Stimulated activated CD8-positive, alpha-beta memory T cell treated with anti-CD3 and anti-CD28 coated beads, Interleukin-15, amount 100 ng/mL, for 24 hours (primary cell): ENCODE measurements at places on chromosomes 7 and 10.

DNA sequence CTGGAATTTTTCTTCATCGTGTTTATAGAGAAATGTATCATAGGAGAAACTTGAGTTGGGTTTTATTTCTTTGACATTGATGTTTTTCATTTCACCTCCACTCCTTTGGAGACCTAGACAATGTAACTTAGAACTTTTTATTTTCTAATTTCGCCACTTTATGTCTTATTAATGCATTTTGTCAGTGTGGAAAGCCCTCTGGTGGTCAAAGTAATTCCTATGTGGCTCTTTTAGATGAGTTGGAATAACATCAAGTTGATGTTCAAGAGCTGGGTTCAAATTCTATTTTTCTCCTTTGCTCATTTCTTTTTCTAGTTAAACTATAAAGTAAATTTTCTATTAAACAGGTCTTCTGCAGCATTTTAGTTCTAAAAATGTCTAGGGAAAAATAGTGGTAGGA, 478.6 kb downstream of the LRMDA start:
- no peak for DNase-seq

DNA sequence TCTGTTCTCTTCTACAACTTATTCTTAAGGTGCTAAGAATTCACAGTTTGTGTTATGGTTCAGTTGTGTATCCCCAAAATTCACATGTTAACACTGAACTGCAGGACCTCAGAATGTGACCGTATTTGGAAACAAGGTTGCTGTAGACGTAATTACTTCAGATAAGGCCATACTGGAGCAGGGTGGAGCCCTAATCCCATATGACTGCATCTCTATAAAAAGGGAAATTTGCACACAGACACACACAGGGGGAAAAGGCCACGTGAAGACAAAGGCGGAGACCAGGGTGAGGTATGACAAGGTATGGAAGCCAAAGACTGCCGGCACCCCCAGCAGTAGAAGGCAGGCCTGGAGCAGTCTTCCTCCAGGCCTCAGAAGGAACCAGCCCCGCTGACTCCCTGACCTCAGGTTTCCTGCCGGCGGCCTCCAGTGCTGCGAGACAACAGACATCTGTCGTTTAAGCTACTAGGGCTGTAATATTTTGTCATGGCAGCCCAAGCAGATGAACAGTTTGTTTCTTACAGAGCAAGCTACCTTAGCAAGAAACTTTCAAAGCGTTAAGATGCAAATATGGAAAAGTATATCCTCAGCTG, 98.7 kb downstream of the PROSER2 start:
- DNase-seq, result no peak

DNA sequence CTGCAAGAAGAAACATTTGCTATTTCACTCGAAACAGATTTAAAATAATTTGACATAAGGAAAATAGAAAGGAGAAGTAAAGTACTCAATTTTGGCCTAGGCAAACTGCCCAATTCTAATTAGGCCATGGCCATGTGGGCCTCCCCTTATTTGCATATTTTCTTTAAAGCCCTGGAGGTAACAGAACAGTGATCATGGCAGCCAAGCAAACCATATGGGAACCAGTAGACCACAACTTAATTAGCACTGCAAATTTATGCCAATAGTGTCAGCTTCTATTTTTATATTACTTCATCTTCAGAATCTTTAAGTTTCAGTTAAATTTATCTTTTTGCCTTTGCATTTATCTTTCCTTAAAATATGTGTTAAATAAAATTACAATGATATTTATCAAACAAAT, 63.3 kb upstream of the THSD7A start:
- DNase-seq, result no peak

DNA sequence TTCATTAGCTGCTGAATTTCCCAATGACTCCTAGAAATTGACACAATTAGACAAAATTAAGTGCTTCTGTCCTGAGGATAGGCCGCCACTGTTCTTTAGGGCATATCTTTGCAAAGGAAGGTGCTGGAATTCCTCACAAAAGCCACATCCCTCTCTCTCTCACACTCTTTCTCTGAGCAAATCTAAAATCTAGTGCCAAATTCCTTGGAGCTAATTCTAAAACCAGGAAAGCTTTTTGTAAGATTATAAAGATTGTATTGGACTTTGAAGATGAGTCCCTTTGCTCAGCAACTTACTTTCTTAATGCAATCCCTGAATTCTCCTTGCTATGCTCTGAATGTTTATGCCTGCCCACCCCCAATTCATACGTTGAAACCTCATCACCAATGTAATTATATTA, 288.9 kb downstream of the KCNMA1 start:
- DNase-seq, result no peak

DNA sequence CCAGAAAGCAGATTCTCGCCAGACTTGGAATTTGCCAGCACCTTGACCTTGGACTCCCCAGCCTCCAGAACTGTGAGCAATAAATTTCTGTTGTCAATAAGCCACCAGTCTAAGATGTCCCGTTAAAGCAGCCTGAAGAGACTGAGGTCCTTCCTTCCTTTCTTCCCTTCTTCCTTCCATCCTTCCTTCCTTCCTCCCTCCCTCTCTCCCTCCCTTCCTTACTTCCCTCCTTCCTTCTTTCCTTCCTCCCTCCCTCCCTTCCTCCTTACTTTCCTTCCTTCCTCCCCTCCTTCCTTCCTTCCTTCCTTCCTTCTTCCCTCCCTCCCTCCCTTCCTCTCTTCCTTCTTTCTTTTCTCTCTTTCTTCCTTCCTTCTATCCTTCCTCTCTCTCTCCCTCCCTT, 66.4 kb downstream of the NPTX2 start:
- no peak for DNase-seq
